ENCODE measurements at places on chromosomes 3 and 15.
A peak's percentile ranks its signal among the peaks of the same experiment; 100 is the strongest.

- peak; percentile 14 for DNase-seq
These were observed 130.1 kb downstream of the EEFSEC start for GRCh38 chr3:128283421-128283820.

DNA sequence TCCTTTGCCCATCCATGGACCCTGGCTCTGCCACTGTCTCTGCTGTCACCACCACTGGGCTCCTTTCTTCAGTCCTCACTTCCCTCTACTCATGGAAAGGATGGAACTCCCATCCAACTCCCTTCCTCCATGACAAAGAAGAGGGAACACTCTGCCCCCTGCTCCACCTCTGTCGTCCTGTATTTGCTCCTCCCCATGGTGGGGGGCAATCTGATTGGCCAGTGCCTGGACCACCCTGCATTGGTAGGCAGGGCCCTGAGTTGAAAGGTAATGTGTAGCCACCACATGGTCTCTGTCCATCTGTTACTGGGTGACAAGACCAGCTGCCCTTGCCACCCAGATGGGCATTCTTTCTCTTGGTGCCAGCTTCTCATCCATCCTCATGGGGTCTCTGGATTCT, 20.7 kb upstream of the HEG1 start:
- DNase-seq = no peak

DNA sequence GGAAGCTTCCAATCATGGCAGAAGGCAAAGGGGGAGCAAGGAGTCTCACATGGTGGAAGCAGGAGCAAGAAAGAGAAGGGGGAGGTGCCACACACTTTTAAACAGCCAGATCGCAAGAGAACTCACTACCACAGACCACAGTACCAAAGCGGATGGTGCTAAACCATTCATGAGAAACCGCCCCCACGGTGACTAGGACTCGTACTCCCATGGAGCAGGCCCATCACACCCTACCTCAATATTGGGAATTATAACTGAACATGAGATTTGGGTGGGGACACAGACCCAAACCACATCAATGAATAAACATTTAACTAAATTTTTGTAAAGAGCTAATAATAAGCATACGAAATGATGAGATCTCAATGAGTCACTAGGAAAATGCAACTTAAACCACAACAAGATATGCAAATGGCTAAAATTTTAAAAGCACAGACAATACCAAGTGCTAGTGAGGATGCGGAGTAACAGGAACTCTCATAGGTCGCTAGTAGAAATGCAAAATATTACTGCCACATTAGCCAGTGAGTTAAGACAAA, 10.0 kb downstream of the MRPS25 start:
- DNase-seq = no peak

GRCh38 chr3:87179642-87180041, 47.5 kb upstream of the CHMP2B start:
- DNase-seq = no peak

- DNase-seq = no peak
These were observed 61.1 kb downstream of the MLH1 start for GRCh38 chr3:37054370-37054769.

DNA sequence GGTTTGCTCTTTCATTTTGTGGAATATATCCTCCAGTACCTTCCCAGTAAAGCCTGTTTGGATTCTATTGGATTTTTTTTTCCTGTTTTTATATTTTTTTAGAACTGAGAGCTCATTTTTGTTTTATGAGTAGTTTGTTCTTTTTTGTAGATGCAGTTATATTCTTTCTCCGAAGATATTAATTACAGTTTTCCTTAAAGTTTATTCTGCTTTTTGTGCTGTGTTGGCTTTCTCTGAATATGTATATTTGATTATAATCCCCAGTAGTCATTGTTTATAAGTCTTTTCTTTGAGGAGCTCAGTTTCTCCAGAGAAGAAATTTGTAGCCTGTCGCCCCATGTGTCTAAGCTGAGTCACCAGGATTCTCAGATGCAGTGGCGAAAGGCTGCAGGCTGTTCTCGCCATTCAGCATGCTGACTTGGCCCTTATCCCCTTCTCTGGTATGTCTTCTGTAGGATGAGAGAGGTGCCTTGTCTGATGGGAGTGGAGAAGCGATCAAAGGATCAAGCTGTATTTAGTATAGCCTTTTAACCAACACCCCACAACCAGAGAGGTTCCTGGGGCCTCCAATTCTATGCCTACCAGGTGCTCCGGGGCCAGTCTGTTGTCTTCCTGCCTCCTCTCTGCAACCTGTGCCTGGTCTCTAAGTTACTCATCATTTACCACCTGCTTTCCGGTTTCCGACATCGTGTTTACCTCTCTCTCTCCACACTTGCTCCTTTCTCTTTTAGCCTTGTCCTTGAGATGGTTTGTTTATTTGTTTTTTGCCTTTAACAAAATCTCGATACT, 31.7 kb upstream of the MFSD1 start:
- DNase-seq = no peak

DNA sequence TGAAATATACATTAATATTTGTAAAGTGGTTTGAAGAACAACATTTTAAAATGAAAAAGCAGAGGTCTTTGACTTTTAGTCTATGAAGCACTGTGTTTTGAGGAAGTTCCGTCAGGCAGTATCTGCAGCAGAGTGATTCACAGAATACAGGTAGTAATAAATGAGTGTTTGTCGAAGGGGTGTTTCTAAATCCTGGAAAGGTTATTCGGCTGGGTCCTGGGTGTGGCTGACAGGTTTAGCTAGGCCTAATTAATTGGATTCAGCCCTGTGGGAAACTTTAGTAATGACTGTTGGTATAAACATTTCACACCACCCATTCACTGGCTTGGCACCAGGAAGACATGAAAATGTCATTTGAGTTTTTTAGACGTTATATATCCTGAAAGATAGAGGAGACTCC, 51.3 kb downstream of the TIPARP start:
- DNase-seq = no peak

- no peak for DNase-seq
These were observed 1286.7 kb downstream of the ROBO1 start for GRCh38 chr3:78481050-78481449.

- DNase-seq = no peak
These were observed 48.8 kb downstream of the GLB1 start for GRCh38 chr3:33047842-33048834.

- DNase-seq = no peak
These were observed 46.9 kb upstream of the NEDD4 start for GRCh38 chr15:56040081-56041035.

DNA sequence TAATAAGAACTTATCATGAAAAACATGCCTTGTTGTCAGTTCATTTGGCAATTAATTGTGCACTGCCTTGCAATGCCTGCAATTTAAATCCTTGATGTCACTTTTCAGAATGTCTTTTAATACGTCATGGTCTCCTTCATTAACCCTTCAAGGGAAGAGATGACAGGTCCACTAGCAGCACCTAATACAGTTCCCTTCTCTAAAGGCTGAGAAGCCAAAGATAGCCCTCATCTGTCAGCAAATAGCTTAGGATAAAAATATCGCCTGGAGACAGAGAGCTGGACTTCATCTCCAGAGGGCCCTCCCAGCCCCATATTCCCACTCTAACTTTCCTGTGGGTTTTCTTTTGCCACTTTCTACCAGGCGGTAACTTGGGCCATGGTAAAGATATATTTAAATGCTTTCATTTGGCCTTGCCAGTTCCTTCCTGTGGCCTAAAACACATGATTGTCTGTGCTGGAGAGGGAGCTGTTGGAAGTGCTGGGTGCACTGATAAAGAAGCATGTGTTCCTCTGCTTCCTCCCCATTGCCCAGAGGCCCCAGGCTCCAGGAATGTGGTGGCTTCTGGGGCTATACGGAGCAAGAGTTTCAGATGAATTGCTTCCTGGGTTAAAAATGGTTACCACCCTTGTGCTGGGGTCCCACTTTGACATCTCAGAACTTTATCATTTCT, 76.3 kb upstream of the UMPS start:
- DNase-seq = no peak

GRCh38 chr15:68315495-68316031, 38.0 kb downstream of the FEM1B start:
- no peak for DNase-seq

- no peak for DNase-seq
These were observed 50.0 kb upstream of the TBC1D23 start for GRCh38 chr3:100210772-100211135.

GRCh38 chr3:159674583-159674982, 314.1 kb upstream of the IL12A start:
- no peak for DNase-seq

DNA sequence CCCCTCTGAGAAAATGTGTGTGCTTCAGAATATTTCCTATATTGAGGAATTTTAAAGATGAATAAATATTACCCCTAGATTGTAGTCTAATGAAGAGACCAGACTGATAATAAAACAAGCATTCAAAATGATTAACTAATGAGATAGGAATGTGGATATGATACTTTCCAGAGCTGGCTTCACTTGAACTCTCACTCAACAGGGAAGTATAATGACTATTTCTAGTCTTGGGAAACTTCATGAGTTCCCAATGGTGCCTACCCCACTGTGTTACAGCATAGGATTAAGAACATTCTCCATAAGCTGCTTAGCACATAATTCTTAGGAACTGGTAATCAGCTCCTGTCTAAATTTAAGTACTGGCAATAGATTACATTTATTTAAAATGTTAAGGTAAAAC, 261.5 kb upstream of the ZNF385D start:
- no peak for DNase-seq
